ENCODE measurements at places on chromosomes 7 and 10. TPM values are rescaled to one million over a fixed set of nuclear protein-coding genes. Genes with fewer than 3 reads are reported as not detected.

IL6 gene
- not detected for total RNA-seq

ARPC1B gene
- 7.2 TPM for total RNA-seq

TMEM236 gene
- not detected for total RNA-seq

SPDYE1 gene
- not detected for total RNA-seq

IKZF1 gene
- 0.94 TPM for total RNA-seq

ZNF804B gene
- total RNA-seq: 9.7 TPM

AS3MT gene
- 13.8 TPM for total RNA-seq

MYOZ1 gene
- total RNA-seq: not detected

MRPL32 gene
- 38.2 TPM for total RNA-seq

ATG9B gene
- total RNA-seq: 2.8 TPM

SFMBT2 gene
- total RNA-seq: 12.5 TPM

CLDN4 gene
- 0.63 TPM for total RNA-seq
